ENCODE measurements at places on chromosomes 5 and 9.

GRCh38 chr9:37963936-37964739 is 60.2 kb upstream of the SLC25A51 start:
- no peak for DNase-seq

DNA sequence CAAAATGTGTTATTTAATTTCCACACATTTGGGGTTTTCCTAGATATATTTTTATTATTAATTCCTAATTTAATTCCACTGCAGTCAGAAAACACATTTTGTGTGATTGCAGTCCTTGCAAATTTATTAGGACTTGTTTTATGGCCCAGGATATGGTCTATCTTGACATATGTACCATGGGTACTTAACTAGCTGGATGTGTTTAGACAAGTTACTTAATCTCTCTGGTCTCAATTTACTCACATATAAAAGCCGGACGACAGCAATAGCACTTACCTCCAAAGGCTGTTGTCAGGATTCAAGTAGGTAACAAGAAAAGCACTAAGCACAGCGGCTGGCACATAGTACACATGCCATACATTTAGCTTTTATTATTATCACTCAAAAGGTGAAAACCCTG is 118.2 kb upstream of the MSX2 start:
- no peak for DNase-seq

DNA sequence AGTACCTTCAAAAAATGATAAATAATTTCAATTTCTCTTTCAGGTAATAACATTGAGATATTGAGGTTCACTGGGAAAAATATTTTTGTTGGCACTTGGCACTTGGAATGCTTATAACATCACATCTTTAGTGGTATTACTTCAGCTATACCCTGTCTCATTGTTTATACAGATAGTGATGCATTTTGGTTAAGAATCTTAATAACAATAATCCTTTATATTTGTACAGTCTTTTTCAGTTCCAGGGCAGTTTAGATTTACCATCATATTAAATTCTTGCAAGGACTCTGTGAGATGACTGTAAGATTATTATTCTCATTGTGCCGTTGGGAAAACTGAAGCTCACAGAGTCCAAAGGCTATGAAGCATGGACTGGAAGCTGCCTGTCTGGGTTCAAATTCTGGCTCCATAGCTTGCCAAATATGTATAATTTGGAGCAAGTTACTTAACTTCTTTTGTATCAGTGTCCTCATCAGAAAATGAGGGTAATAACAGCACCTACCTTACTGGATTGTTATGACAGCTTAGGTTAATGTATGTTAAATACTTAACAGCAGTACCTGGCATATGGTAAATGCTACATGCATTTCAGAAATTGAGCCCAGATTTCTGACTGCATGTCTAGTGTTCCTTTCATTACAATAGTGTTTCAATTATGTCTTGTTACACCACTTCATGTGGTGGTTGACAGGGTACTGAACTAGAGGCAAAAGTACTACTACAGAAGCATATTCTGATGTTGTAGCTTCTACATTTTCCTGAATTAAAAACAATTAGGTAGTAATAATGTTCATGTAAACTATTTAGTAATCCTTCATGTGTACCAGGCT is 272.2 kb downstream of the PLK2 start:
- no peak for DNase-seq

GRCh38 chr5:147857302-147858129 is 21.0 kb upstream of the SCGB3A2 start:
- peak; percentile 74 for DNase-seq

DNA sequence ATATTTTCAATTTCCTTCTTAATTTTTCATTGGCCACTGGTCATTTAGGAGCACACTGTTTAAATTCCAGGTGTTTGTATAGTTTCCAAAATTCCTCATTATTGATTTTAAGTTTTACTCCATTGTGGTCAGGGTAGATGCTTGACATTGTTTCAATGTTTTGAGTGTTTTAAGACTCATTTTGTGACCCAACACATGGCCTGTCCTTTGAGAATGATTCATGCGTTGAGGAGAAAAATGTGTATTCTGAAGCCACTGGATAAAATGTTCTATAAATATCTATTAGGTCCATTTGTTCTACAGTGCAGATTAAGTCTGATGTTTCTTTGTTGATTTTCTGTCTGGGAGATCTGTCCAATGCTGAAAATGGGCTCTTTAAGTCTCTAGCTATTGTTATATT is 24.4 kb upstream of the FNIP1 start:
- no peak for DNase-seq

GRCh38 chr5:11785771-11786352 is 118.4 kb downstream of the CTNND2 start:
- DNase-seq: peak; percentile 48

DNA sequence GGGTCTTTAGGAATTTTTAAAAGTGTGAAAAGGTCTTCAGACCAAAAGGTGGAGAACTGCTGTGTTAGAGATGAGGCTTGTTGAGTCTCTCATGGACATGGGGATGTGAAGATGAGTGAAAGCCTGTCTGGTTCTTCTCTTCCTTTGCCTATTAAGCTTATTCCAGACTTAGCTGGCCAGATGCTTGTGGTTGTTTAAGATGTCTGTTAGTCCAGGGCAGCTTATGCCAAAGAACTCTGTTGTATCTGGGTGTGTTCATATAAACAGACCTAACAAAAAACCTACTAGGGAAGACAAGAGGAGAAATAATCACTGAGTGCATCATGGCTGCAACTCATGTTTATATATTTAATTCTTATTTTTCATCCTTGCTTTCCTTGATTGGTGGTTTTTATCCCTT is 57.5 kb upstream of the NCS1 start:
- no peak for DNase-seq

DNA sequence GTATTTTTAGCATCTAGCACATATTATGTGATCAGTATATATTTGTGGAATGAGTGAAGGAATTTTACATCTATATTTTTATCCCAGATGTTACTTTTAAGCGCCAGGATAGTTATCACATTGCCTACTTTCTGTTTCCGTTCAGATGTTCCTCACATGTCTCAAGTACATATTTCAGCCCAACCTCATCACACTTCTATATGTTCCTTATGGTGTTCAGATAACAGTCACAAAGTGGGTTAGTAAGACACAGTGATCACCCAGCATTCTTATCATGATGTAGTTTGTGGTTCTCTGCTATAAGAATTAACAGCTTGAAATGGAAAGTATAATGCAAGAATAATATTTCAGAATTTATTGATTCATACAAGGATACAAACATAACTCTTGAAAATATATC is 170.0 kb upstream of the RASA1 start:
- DNase-seq: no peak

- DNase-seq: peak; percentile 20
Observed at GRCh38 chr5:179908528-179908927, 831 bp upstream of the TBC1D9B start.

GRCh38 chr9:120736881-120737280 is 22.6 kb upstream of the MEGF9 start:
- DNase-seq: no peak

- no peak for DNase-seq
Observed at GRCh38 chr9:11549311-11549794, 936.6 kb upstream of the PTPRD start.

- no peak for DNase-seq
Observed at GRCh38 chr5:139669662-139670368, 21.7 kb downstream of the CXXC5 start.

- no peak for DNase-seq
Observed at GRCh38 chr9:37784291-37784615, 611 bp downstream of the EXOSC3 start.

DNA sequence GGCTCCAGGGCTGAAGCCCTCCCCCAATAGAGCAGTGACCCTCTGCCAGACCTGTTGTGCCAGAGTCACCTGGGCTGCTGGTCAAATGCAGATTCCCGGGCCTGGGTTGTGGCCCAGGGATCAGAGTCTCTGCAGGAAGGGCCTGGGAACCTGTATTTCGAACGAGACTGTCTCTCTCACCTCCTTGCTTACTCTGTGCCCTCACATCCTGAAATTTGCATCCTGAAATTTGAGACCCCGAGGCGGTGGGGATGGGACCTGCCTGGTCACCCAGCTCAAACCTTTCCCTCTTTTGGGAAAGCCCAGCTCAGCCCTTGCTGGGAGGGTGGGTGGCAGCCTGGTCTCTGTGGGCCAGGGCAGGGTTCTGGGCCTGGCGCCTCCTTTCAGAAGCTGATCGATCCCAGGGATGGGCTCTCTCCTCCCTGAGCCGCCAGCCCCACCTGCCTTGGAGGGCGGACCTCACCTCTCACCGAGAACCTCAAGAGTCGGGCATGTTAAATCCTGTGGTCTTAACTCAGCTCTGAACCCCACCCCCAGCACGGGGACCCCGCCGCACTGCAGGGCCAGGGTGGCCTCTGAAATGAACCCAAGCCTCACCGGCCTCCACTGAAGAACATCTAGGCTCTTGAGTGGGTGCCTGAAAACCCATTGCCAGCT is 44.0 kb upstream of the IER5L start:
- DNase-seq: no peak

DNA sequence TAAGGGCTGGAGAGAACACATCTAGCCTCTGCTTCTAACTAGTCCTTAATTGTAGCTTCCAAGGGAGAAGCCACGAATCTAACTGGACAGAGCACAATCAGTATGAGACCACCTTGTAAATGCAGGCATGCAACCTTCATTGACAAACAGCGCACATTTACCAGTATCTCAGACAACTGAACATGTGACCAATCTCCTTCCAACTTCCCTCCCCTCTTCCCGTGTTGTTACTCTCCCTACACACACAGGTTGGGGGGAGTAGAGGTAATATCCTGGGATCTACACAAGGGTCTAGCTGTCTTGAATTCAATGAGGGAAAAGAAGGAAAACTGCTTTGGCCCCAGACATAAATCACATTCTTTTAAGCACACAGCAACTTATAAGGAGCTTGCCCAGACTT is 77.6 kb downstream of the LIFR start:
- no peak for DNase-seq

- no peak for DNase-seq
Observed at GRCh38 chr9:63817622-63818518, 1467.1 kb downstream of the FOXD4L5 start.

DNA sequence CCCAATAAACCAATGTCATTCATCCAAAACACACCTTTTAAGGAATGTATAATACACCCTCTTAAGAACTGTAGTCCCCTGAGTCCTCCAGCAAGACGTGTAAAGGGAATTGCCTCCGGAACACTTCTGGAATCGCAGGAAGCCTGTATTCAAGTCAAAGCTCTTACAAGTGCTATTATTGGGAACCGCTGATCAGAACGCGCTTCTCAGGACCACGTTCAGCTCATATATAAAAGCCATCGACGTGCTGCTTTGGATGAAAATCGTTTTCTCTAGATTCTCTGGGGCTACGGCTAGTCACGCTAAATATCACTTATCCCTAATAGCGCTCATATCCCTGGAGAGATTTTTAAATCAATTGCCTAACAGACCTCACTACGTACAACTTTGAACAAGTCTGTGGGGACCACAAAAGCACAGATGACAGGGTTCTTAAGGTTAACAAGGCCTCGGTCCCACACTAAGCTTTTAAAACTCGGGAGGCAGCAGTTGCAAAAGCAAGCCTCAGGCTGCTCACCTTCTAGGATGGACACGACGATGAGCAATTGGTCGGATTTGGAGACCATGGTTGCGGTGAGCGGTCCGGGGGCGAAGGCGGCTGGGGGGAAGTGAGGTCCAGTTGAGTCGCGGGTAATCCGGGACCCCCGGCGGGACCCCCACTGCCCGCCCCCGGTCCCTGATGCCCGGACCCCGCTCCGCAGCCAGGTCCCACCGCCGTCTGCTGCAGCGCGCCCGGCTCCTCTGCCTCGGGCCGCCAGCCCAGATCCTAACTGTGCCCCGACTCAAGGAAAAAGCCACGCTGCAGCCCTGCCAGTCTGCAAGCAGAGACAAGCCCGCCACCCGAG is 548 bp downstream of the CEP120 start:
- peak; percentile 59 for DNase-seq

Measured in G401 (cell line).